ENCODE measurements at places on chromosomes 3 and 15. TPM values are rescaled to one million over a fixed set of nuclear protein-coding genes. Genes with fewer than 3 reads are reported as not detected.

Gene PPIP5K1
- 7.9 TPM for total RNA-seq

Gene IGSF10
- 0.53 TPM for total RNA-seq

Gene LRTM1
- total RNA-seq = not detected

Gene IGF2BP2
- total RNA-seq = 11.4 TPM

Gene ITIH1
- total RNA-seq = not detected

Gene CD86
- not detected for total RNA-seq

Gene ZNF774
- 0.62 TPM for total RNA-seq

Gene ATP8B4
- total RNA-seq = 0.69 TPM

Gene STRIT1
- not detected for total RNA-seq
